Cerebellar nuclear complex (tissue), 1 donor: ENCODE measurements at places on chromosomes 3 and 15.

- no peak for DNase-seq
Measured at GRCh38 chr15:96264801-96265515, 65.5 kb upstream of the NR2F2 start.

DNA sequence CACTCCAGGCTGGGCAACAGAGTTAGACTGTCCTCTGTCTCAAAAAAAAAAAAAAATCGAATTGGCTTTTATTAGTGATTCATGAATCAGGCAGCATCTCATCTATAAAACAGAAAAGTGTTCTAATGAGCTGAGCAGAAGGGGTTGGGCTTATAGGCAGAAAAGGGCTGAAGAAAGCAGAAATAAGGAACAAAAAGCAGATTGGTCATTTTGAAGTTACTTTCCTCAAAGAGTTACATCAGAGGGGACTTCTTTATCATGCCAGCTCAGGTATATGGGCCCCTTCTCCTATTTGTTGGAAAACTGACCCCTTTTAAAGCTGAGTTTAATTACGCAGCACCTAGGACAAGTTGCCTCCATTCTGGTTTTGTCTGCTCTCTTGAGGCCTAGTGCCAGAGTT is 722 bp upstream of the POGLUT1 start:
- no peak for DNase-seq

GRCh38 chr15:40823572-40824343 is 4.8 kb downstream of the PPP1R14D start:
- no peak for DNase-seq

DNA sequence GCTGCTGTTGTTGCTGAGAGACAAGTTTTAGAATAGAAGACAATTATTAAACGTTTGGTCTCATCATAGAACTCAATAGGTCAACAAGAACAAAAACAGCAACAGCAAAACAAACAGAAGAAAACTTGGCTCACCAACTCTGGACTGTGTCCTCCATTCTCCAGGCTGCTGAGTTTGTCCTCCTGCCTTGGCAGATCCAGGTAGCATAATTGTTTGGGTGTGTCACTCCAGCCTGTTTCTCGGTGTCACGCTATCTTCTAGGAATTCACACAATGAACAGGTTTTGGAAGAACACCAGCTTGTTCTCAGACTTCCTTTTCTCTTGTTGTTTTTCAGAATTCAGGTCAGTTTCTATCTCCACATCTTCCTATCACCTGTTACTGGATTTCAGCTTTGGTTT is 34.7 kb downstream of the ARRDC4 start:
- no peak for DNase-seq

DNA sequence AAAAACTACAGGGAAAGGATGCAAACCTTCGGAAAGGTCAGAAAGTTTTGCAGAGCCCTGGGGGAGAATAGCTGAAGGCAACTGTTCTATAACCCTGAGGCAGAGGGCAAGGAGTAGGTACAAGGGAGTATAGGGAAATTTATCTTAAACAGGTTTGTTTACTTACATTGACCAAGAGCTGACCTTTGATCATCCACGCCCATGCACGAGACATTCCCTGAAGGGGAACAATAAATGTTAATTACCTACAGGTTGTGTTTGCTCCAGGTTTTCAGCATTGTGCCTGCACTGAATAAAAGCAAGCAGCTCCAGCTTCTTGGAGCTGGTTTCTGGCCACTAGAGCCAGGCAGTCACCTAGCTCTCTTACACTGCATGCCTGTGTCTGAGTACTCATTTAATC is 524.5 kb upstream of the TGFBR2 start:
- DNase-seq = no peak

GRCh38 chr3:135271177-135272025 is 476.3 kb downstream of the EPHB1 start:
- DNase-seq = no peak

GRCh38 chr3:195421400-195421799 is 21.4 kb downstream of the ACAP2 start:
- DNase-seq = no peak

DNA sequence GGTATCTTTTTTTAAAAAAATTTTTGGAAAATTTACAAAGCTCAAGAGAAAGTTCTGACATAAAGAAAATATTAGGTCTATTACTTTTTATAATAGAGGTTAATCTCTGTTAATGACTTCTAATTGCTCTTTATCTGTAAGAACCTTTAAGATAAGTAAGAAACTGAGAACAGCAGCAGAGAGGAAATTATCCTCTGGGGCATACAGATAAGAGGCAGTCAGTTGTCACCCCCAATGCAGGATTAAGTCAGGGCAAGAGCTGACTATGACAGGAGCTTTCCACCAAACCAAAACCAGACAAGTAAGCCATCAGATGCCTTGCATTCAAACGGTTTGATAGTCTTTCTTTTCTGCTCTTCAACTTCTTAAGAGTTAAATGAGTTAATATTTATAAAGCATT is 149.0 kb downstream of the GSK3B start:
- DNase-seq = no peak

DNA sequence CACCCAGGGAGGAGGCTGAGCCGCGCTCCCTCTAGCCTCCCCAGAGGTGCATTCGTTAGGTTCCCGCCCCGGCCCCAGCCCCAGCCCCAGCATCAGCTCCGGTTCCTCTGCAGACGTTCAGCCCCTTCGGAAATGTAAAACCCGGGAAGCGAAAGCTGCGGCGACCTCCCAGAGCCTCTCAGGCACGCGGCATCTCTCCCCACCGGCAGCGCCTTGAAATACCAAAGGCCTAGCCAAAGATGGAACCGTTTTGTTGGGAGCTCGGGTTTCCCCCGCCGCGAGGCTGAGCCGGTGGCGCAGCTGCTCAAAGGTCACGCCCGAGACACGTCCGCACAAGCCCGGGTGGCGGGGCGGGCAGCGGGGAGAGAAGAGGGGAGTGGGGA is 77.8 kb upstream of the HES1 start:
- DNase-seq = no peak

DNA sequence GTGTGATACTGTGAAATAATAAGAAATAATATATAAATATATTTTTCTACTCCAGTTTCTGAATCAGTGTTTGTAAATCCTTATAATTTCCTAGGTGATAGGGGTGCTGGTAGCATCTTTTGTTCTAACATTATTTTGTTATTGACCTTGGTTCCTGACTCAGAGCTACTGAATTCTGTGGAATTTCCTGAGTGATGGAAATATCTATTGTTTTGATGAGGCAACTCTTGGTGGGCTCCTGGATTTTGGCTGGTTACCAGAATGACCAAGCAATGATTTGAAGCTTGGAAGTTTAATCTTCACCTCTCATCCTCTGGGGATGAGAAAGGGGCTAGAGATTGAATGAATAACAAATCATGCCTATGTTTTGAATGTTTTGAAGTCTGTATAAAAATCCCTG is 377.3 kb downstream of the LPP start:
- no peak for DNase-seq

- DNase-seq = no peak
Measured at GRCh38 chr3:197471221-197472010, 84.4 kb downstream of the BDH1 start.

DNA sequence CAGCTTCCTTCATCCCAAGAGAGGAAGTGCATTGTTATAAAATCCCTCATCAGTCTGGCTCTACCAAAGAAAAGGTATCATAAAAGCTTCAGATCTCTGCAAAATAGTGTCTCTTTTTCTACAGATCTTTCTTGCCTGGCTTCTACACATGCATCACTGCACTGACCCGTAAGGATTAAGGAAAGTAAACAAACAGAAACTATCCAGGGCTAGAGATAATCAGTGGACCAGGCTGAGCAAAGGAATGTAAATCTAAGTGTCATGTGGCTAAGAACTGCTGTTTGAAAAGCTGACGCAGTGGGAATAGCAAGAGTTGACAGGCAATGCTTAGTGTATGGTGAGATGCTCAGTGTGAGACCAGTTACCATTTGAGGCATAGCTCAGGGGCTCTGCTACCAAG is 339.7 kb downstream of the IL5RA start:
- DNase-seq = no peak

- no peak for DNase-seq
Measured at GRCh38 chr15:40906991-40907802, 12.9 kb downstream of the VPS18 start.

DNA sequence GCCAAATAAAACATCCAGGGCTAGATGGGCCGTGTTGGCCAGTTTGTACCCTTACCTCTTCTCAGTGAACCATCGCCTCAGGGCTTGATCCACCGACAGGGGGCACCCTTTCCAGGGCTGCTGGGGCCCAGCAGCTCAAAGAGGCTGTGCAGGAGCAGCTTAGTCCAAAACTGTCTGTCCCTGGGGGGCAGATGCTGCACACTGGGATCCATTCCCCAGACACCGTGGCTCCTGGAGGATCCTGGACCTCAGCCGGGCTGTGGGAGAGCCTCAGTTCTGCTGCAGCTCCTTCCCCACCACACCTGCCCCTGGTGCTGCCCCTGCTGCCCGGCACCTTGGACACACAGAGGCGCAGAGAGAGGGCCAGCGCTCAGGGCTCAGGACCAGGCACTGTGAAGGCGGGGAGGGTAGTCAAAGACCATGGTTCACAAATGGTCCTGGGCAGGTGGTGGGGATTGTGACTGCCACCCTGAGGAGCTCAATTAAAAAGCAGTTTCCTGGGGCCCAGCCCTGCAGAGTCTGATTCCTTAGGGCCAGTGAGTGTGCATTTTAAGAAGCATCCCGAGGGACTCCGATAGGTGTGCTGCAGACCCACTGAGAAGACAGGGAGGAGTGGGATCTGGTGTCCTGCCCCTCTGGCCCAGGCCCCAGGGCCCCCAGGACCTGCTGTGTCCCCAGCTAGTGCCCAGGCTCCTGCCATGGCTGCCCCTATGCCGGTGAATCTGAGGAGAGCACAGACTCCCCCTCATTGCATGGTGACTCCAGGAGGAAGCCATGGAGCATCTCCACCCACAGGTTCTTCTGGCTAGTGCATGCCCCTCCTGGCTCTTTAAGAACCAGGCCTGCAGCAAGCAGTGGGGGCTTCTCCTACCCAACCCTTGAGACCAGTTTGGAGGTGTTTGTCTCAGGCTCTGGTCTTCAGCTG is 86.5 kb upstream of the PRR20G start:
- DNase-seq = no peak

GRCh38 chr3:149026718-149027117 is 35.4 kb downstream of the GYG1 start:
- no peak for DNase-seq

DNA sequence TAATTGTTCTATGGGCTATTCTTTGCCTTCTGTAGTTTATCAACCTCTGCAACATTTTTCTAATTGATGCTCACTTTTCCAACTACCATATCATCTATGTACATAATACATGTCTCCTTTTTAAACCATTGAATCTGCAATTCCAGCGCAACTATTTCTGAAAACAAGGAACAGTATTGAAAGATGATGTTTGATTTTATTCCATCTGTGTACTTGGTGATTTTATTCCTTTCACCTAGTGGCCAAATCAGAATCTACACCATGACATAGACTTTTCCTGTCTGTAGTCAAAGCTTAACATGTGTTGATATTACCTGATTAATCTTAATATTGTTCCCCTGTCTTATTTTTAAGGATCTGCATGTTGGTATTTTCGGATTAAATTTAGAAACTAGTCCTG is 13.0 kb downstream of the NKTR start:
- no peak for DNase-seq

- no peak for DNase-seq
Measured at GRCh38 chr3:150535204-150535603, 11.1 kb downstream of the SERP1 start.

DNA sequence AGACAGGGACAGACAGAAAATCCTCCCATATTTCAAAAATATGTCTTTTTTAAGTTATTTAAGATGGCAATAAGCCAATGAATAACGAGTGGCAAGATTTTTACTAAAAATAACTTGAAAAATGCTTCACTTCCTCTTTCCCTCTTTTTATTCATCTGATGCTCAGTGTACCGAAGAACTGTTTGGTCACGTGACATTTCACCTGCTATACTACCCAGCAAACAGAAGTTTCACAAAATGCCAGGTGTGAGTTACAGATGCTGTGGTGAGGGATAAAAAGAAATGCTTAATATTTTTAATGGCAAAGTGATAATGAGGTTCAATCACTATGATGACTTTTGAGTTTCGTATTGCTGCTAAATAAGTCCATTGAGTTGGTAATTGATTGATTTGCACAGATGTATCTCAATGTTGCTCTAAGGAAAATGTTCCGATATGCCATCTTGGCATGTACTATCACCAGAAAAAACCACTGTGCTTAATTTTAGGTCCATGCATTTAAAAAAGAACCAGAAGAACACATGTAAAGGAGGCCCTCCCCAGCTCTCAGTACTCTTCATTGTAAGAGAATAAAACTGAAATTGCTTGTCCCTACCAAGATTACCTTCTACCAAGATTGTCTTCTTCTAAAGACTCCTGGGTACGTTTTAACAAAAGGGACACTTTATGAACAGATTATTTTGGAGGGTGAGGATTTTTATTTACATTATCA is 26.0 kb upstream of the SEC62 start:
- DNase-seq = no peak

DNA sequence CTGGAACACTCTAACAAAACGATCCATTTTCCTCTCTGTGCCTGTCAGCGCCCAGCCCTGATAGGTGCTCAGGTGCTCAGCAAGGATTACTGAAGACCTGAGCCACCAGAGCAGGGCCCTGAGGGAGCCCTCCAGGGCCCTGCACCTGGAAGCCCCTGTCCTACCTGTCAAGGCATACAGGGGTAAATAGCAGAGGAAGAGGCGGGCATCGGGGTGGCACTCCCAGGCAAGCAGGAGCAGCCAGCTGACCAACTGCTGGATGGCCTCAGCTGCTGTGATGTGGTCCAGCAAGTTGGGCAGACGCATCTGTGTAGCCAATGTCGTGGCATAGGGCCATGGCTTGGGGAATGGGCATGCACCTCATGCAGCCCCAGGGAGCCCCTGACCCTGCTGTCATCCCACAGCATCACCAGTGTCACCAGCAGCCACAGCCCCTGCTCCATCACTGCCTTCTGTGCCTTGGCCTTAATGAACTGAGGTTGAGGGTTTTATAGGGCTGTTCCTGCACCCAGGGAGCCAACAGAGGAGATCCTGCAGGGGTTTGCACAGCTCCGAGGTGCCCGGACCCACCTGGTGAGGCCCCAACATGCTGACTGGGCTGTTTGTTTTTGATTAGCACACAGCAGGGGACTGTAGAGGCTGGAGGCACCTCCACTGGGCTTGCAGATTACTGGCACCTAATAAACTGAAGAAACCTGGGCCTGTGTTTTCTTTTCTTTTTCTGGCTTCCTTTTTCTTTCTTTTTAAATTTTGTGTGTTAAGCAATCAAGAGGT is 7.9 kb upstream of the WDR6 start:
- DNase-seq = no peak

DNA sequence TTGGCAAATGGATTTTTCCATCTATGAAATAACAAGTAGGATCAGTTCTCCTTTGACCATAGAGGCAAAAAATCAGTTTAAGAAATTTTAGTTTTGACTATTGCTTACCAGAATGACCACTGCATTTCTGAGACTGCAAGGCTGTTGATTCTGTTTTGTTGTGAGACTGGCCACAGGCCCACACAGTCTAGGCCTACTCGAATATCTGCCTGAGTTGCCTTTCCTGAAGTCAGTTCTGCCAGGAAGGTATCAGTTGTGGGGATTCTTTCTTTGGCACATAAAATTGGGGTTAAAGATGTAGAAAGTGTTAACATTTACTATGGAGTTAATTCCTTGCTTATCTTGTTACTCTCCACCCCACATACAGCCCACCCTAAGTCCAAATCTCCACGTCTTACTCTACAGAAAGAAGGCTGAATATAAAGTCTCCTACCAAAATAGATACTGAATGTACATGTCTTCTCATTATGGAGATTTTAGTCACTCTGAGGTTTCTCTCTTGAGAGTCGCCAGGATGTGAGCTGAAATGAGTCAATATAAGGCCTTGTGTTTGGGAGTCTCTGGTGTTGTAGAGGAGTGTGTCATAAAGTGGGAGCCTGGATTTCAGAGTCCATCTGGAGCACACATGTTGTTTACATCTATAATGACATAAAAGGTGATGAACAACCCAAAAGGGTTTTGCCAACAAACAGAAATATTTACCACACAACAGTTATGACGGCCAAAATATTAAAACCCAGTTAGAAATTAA is 45.0 kb upstream of the WWTR1 start:
- no peak for DNase-seq
